ENCODE measurements at places on chromosomes 7 and 10.

DNA sequence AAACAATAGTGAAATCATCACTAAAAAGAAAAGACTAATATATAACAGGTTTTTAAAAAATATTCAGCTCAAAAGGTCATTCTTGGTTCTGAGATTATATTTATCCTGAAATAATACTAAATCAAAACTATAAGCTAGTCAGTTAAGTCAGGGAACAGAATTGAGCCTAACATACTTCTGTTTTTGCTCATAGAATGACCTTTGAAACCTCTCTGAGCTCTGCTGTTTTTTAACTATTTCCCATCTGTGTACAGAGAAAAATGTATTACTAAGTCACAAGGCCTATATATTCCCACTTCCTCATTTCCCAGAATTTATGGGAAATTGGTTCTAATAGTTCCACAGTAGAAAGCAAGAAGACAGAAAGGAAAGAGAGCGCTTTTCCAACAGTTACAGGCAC is 346.8 kb upstream of the ETV1 start:
- DNase-seq: no peak

DNA sequence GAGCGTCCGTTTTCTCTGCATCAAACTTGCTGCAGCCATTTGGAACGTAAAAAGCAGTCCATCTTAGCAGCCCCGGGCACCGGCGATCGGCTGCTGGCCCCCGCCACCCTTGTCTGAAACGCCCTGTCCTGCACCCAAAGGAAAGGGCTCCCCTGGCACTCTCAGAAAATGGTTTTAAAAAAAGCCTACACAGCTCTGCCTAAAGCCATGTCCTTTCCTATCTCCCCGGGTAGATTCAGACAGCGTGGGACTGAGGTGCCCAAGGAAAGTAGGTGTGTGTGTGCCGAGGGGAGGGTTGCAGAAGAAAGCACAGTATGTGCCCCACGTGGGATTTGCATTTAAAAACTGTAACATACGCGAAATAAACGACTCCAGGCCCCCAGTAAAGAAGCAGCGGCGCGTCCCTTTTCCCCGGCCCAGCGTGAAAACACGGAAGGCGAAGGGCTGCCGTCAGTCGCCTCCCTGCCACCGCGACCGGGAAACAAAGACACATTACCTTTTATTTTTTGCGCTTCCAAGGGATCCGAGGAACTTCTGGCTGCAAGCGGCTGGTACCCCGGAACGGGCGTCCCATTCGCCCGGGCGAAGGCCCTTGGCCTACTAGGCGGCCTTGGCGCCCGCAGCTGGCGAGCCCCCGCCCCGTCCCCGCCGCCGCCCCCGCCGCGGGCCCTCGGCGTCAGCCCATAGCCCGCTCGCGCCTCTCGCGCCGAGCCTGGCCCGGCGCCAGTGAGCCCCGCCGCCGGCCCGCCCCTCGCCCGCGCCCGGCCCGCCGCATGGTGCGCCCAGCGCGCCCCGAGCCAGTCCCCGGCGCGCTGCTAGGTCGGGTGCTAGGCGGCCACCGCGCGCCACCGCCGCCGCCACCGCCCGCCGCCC is 304.6 kb downstream of the PRPF18 start:
- no peak for DNase-seq

DNA sequence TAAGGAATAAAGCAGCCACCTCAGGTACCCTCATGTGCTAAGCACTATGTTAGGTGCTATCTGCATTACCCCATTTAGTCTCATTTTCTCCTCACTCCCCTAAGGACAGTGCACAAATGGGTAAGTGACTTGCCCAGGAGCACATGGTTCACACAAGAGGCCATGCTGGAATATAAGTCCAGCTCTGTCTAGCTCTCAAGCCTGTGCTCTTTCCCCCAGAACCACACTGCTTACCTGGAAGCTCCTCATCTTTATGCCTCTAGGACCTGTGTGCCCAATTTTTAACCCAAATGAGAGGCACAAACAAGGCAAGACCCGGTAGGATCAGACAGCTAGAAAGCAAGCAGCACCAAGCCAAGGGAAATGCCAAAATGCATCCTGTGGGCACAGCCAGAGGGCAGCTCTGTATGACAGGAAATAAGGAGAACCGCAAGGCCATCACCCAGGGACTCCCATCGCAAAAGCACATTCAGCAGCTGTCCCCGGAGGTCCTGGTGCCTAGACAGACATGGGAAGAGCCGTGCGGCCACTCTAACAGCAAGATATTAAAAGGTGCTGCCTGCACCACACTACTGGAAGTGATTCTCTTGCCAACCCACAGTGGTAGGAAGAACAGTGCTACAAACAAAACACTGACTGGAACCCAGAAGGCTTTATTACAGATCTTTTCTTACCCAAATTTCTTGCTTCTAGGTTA is 88.1 kb downstream of the GSAP start:
- DNase-seq: no peak

DNA sequence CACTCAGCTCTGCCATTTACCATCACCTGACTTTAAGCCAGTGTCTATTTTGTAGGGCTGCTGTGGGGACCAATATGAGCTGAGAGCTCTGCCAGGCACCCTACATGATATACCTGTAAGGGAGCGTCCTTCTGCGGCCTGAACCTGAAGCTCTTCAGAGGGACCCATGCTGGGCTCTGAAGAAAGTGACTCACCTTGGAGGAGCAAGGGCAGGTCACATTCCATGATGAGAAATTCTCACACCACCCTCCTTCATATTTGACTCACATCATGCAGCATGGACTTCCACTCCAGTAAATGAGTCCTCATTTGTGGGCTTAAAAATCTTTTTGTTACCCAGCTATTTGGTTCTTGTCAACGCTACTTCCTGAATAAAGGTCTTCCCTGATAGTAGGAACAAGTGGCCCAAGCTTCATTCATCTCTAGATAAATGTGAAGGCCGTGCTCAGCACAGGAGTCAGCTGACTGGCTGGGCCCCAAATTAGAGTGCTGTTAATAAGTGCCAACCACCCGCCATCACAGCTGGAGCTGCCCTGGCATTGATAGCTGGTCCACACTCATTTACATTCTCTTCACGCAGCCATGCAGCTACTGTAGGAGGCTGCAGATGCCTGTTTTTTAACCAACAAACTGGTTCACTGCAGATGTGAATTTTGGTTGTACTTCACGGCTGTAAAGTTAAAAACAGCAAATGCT is 78.4 kb downstream of the RNF216 start:
- DNase-seq: no peak

DNA sequence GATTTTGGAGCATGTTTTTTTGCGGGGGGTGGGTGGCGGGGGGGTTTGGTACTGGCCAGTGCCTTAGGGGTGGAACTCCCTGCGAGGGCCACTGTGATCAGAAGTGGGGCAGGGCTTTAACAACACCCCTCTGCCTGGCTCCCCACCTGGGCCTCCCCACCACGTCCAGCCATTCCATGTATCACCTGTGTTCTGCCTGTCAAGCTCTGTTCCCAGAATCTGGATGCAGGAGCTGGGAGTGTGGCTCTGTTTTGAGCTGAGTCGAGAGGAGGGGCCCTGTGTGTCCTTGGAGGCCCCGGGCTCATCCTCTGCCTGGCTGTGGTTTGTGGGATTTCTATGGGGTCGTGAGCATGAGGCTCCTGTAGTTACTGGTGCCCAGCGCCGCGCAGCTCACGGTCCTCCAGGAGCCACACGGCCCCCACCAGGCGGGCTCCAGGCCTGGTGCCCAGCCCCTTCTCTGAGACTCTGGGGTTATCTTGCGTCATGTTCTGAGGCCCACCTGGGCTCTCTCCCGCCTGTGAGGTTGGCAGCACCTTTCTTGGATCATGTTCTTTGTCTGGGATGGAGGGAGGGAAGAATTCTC is 29.6 kb downstream of the PFKFB3 start:
- DNase-seq: no peak

- no peak for DNase-seq
These were observed 166.8 kb downstream of the RGS10 start for GRCh38 chr10:119375574-119376272.

DNA sequence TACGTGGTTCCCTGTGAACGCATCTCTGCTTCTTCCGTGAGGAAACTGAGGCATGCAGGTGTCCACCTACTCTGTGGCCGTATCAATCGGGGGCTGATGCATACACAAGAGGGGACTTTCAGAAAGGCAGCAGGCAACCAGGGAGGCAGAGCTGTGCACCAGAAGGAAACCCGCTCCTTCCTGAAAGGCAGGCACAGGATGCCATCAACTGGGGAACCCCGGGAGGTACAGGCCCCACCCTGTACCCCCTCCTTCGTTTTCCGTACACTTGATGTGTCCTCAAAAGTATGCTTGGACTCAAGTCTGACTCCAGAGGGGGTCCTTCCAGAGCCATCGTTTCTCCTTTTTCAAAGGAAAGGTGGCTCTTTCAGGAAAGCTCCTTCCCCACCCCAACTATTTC is 59.5 kb downstream of the ASB13 start:
- no peak for DNase-seq

DNA sequence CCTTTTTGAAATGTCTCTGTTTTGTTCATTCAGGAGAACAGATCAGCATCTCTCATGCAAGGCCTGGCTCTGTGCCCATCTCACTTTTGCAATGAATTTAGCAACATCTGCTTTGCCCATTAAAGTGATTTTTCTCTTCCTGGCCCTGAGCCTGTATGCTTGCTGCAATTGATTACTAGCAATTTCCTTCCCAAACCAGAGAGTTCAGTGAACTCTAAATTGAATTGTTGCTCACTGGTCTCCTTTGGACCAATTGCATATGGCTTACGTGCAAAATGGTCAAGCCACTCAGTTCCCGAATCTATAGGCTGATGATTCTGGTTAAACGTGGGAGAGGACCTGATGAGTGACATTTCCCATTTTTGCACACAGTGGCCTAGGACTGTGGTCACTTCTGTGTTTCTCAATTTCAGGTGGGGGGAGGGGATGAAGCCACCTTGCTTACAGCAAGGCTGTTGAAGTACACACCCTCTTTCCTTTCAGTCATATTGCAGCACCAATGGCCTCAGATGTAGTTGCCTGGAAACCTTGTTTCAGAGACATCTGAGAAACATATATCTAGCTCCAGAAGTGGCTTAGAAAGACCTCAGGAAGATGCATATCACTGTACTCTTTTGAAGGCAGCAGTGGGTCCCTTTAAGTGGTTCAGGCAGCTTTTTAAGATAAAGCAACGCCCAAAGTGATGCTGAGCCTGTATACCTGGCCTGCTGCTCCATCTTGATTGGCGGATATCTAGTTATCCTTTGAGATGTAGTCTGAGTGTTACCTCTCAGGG is 201.4 kb downstream of the PTEN start:
- no peak for DNase-seq

- DNase-seq: no peak
These were observed 224.2 kb downstream of the PLXNA4 start for GRCh38 chr7:132351954-132352499.

GRCh38 chr7:155665957-155666287 is 21.5 kb downstream of the RBM33 start:
- DNase-seq: no peak

DNA sequence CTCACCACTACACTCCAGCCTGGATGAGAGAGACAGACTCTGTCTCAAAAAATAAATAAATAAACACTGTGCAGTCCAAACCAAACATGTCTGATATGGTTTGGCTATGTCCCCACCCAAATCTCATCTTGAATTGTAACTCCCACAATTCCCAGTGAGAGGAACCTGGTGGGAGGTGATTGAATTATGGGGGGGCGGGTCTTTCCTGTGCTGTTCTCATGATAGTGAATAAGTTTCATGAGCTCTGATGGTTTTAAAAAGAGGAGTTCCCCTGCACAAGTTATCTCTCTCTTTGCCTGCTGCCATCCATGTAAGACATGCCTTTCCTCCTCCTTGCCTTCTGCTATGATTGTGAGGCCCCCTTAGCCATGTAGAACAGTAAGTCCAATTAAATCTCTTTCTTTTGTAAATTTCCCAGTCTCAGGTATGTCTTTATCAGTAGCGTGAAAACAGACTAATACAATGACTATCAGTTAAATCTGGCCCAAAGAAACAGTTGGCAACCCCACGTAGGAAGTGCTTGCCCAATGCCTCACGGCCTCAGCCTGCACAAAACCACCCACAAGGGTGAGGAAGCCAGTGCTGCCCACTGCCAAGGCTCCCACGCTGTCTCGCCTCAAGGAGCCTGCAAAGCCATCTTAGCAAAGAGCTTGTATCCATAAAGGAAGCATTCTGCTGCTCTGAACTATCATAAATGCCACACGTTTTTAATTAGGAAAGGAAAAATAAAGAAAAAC is 64.7 kb downstream of the PIK3AP1 start:
- no peak for DNase-seq

DNA sequence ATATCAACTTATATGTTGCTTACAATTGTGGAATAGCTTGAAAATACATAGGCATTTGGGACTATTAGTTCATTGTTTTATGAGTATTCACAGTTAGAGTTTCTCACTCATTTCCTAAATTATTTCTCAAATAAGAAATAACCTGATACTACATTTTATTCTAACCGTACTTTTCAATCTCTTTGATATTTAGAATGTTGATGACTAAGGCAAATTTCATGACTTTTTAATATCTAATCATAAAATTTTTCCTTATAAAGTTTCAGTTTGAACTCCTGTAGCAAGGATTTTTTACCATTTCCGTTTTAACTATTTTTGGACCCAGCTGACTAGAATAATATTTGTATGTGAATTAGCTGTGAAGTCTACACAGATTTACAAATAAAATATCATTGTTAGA is 41.3 kb upstream of the GNAI1 start:
- DNase-seq: no peak

DNA sequence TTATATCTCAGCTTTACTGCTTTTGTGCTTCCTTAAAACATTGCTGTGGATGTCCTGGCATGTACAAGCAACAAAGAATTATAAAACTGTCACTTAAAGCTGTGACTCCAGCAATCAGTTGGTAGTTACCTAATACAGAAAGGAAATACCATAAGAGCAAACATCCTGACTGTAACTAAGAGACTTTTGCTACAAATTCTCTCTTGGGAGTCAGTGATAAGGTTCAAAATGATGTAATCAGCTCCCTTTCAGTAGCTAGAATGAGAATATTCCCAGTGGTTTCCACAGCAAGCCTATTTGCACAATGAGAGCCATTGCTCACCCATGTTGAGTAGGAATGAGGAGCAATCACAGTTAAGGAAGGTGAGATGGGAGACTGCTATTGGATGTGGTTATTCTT is 7.6 kb downstream of the PNLIPRP1 start:
- no peak for DNase-seq

GRCh38 chr7:27704422-27705199 is 35.4 kb upstream of the TAX1BP1 start:
- DNase-seq: no peak
